CD4-positive, alpha-beta T cell treated with Interleukin-4 for 4 hours (primary cell): ENCODE measurements at places on chromosomes 5 and 9.
A peak's percentile ranks its signal among the peaks of the same experiment; 100 is the strongest.

DNA sequence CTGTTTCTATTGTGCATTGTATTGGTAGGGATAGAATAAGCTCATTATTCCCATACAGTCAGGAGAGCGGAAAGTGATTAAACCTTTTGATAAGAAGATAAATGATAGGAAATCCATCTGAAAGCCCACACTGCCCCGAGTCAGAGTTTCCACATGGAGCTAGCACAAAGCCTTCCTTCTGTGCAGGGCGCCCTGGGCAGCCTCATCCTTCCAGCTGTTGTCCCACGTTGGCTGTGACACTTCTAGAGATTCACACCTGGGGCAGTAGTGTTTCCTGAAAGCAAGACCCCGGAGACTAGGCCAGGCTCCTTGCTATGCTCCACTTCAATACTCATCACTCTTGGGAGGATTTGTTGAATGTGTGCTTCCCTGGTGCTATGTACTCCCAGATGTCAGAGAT is 172.4 kb downstream of the SEMA6A start:
- DNase-seq = no peak

- no peak for DNase-seq
These were observed 76.8 kb downstream of the PIK3R1 start for GRCh38 chr5:68292316-68292715.

GRCh38 chr9:133959171-133959570 is 33.0 kb downstream of the VAV2 start:
- no peak for DNase-seq

- no peak for DNase-seq
These were observed 80.2 kb downstream of the TMC1 start for GRCh38 chr9:72601615-72602014.

DNA sequence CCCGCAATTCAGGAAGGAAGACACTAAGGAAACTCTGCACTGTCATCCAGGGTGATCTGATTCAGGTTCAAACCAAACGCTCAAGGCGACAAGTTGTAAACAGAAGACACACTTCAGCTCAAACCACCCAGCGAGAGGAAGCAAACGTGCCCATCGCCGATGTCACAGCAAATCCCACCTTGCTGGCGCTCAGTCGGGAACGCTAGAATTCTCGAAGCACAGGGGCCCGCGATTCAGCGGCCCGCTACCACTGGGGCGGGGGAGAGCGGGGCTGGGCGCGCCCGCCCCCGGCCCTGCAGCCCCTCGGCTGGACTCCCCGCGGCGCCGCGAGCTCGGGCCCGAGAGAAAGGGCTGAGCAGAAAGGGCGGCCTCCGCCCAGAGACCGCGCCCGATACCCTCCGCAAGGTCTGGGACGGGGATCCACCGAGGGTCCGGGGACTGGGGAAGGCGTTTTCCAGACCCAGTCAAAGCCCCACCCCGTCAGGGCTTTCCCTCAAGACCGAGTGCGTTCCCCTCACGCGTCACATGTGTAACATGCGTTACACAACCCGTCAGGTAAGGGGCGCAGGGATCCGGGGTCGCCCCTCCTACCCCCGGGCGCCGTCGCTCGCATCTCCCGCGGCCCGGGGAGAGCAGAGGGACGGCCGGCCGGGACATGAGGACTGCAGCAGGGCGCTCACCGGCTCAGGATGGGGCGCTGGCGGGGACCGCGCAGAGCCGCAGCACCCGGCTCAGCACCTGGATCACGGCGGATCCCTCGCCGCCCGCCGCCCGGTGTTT is 469 bp downstream of the AGTPBP1 start:
- DNase-seq = peak; percentile 75

- DNase-seq = no peak
These were observed 212.5 kb upstream of the IER5L start for GRCh38 chr9:129390541-129390940.

GRCh38 chr5:124990723-124991122 is 244.3 kb upstream of the ZNF608 start:
- no peak for DNase-seq

DNA sequence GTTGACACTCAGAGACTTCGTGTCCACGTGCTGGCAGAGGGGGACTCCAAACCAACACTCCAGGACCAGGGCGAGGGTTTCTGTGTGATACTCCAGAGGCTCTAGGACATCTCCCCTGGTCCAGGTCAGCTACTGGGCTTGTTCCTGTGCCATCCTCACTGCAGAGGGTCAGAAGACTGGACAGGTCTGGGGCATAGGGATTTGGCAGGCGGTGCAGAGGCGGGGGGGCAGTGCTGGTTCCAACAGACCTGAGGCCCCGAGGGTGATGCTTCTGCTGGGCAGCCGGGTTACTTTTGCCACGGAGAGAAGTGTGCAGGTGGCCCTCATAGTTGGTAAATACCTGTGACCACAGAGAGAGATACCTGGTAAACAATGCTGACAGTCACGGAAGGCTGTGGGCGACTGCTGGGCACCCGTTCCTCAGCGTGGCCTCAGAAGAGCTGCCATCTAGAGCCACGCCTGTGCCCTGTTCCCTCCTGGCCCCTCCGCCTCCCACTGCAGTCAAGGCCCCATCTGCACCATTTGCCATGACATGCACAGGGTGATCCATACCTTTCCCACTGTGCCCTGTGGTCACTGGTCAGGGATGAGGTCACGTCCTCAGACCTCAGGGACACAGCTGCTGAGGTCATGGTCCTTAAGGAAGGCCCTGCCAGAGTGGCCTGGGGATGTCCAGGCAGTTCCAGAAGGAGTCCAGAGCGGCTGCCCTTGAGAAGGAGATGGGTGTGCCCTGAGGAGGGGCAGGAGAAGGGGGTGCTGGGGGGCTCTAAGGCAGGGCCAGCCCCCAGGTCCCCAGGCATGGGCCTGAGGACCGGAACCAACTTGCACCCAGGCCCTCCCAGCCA is 30.0 kb downstream of the TRIP13 start:
- DNase-seq = no peak

- no peak for DNase-seq
These were observed 1.6 kb upstream of the NIPSNAP3A start for GRCh38 chr9:104745852-104746251.

- no peak for DNase-seq
These were observed 110.6 kb downstream of the EBF1 start for GRCh38 chr5:158988987-158989730.

- peak; percentile 66 for DNase-seq
These were observed 11.3 kb downstream of the SMARCA2 start for GRCh38 chr9:2026220-2026997.

DNA sequence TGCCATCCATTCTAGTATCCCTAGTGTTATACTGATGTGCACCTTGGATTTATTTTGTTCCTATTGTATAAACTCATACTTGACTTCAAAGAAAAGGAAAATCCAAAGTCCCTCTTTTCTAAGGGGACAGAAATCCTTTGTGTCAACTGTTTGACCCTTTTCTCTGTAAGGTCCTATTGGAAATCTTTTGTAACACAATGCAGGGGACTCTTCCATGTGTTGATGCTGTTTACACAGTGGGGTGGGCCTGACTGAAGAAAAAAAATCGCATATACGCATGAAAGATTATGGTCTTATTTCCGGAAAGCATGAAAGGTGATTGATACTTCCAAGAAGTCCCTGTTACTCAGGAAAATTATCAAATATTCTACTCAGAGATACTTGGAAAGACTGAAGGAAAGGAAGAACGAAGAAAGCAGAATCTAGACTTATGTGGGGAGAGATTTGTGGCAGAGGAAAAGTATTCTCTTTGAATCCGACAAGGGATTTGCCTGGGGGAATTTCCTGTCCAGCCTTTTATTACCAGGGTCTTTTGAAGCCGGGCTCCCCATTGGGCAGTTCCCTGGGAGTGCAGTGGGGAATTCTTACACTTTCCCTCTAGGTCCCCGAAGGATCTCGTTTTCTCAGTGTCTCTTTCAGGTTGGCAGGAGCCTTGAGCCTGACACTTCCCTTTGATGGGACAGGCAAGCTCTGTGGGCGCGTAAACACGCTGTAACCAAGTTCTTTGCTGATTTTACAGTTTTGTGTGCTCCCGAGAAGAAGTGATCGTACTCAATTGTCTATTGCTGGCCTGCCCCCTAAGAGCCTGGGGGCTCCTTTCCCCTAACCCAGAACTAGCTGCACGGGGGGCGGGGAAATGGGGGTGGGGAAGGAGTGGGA is 779 bp upstream of the VCAN start:
- no peak for DNase-seq

DNA sequence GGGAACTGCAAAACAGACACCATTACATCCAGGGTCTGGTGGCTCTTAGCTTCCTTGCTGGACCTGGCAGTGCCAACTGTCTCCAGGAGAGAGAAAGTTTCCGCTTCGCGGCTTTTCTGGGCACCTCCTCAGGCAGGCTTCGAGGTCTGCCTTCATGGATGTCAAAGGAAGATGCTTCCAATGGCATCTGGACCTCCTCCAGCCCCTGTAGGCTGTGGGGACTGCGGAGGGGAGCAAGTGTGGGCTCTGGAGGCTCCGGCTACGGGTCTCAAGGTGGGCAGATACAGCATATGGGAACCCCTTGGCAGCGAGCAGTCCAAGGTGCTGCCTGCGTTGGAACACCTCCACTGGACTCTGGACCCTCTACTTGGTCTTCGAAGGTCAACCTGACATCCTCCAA is 6.0 kb downstream of the C9orf50 start:
- DNase-seq = no peak

GRCh38 chr5:170896779-170897178 is 35.0 kb downstream of the RANBP17 start:
- no peak for DNase-seq

DNA sequence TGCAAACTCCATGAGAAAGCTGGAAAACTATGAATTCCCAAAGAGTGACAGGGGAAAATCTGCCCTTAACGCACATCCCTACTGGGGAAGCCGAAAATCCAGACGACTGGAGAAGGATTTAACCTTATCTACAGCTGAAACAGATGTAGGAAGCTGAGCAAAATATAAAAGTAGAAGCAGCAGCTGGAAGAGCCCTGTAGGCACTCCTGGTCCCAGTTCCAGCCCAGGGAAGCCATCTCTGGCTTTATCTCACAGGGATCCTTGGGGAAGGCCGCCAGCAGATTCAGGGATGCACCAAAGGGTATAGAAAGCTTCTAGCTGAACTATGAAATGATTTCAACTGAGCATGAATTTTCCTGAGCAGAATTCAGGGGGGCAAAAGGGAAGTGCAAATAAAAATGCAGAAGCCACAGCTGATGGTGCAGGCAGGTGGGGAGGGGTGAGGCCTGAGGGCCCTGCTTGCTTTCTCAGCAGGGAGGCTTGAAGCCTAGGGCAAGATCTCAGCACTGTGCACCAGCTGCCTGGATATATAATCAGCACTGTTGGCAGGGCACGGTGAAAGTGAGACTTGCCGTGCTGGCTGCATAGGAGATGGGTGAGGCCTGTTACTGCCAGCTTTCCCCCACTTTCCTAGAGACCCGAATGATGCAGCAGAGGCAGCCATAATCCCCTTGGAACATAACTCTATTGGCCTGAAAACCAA is 2019.5 kb upstream of the NUDT12 start:
- DNase-seq = no peak

GRCh38 chr5:13574574-13574973 is 369.9 kb downstream of the DNAH5 start:
- DNase-seq = no peak

- no peak for DNase-seq
These were observed 5.3 kb downstream of the NSA2 start for GRCh38 chr5:74772359-74772758.
